ENCODE measurements at places on chromosomes 12 and 14.

DNA sequence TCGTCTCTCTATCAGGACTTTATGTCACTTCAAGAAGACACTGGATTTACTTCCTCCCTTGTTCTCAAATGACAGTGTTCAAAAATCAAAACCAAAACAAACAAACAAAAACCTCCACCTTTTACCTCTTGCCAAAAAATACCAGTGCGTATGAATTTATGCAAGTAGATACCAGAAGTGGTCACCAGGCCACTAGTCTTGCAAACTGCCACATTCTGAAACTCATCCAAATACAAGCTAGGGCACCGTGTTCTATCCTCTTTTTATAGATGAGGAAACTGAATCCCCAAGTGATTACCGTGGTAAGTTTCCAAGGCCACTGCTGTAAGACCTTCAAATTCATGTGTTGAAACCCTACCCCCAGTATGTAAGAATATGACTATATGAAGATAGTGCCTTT is 343.9 kb upstream of the KITLG start:
- no peak for DNase-seq

- DNase-seq = no peak
These were observed 795 bp downstream of the STAT6 start for GRCh38 chr12:57110104-57111030.

DNA sequence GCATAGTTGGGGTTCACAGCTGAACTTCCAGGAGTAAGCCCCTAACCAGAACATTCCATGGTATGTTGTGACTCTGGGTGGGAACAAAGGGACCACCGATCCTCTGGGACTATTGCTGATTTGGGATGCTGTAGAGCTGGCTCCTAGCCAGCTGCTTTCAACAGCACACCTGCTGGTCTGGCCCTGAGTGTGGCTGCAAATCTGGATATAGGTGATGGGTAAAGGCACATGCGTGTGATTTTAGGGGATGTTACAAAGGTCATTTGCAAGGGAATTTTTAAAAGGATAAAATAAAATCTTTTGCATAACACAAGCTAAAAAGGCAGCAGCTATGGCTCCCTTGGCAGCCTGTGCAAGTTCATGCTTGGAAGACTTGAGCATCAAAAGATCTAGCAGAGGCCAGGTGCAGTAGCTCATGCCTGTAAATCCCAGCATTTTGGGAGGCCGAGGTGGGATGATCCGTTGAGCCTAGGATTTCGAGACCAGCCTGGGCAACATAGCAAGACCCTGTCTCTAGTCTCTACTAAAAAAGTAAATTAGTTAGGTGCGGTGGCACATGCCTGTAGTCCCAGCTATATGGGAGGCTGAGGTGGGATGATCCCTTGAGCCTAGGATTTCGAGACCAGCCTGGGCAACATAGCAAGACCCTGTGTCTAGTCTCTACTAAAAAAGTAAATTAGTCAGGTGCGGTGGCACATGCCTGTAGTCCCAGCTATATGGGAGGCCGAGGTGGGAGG is 1.6 kb downstream of the ALDH2 start:
- no peak for DNase-seq

GRCh38 chr14:70702161-70702560 is 60.4 kb downstream of the TTC9 start:
- no peak for DNase-seq

GRCh38 chr12:77855548-77855947 is 24.9 kb downstream of the NAV3 start:
- no peak for DNase-seq

- peak; percentile 8 for DNase-seq
These were observed 57.6 kb downstream of the BEGAIN start for GRCh38 chr14:100529561-100530031.

DNA sequence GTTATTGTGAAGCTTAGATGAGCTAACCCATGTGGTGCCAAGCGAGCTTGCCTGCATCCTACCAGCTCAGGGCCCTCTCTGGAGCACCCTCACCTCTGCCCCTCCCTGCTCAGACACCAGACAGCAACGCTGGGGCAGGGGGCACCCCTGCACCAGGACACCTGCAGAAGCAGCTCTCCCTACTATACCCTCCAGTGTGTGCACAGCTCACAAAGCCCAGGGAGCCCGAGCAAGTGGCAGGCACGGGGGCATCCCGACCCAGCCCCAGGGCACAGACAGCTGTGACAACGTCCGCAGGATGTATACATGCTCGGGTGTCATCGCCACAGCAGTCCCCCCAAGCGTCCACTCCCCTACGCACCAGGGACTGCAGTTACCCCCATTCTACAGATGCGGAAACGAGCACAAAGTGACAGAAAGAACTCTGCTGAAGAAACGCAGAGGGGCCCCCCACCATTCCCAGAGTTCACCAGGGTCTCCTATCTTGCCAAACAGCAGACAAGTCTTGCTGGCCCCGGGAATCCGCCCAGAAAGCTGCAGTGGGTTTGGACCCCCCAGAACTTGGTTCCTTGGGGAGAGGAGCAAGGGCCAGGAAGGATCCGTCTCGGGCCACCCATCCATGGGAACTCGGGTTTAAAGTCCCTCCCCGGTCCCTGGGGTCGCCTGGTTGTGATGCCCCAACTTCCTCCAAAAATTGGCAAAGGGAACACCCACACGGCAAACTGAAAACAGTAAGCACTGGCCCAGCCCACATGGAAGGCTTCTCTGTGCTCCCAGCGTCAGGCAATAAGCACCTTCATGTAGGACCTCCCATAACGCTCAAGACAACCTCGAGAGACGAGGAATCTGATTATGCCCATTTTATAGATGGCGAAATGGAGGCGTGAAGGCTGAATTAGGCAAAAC is 12.0 kb downstream of the NCOR2 start:
- DNase-seq = no peak

DNA sequence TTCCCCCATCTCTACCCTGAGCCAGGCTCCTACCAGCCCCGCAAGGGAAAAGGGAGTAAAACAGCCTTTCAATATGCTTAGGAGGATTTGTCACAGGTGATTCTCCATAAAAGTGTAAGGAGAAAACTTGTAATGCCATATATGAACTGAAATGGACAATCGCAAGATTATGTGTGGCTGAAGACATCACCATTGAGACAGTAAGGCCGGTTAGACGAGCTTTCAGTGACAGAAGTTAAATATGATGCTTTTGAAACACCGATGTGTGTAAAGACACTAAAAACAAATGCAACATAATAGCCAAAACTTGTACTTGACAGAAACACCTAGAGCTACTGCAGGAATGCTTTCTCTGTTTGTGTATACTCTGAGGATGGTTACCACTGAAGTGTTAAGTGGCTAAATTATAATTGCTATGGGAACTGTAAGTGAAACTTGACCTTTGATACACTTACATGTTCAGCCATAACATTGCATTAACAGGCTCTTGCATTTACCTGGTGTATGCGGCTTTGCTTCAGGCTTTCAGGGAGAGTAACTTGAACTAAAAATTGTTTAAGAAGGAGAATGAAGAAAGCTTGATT is 42.3 kb downstream of the FAR2 start:
- no peak for DNase-seq

GRCh38 chr14:21024585-21025370 is at the start of gene NDRG2:
Gene NDRG2 (minus strand): TSS chr14:21025061. CDS start chr14:21023315, 1,746 bp downstream.
- DNase-seq = peak; percentile 87

DNA sequence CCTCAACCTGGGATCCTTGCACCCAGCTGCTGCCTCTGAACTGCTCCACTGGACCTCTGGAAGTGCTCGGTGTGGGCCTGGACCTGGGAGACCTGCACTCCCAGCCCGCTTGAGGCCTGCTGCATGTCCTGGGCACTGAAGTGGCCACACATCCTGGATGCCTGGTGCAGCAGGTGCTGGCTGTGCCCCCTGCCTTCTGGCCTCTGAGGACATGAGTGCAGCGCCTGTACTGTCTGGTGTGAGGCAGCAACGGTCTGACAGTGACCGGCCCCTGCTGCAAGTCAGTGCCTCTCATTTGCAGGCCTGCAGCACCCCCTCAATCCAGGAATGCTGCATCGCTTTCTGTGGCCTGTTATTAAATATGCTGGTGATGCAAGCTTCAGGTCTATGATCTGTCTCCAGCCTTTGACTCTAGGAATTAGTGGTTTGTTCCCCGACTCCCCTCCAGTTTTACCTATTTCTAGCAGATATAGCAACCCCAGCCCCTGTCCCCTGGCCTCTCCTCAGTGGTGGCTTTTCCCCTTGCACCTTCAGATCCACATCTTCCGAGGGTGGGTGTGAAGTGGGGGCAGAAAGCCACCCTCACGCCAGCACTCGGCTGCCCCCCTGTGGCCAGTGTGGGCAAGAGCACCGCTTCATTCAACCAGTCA is 3.6 kb downstream of the SMIM41 start:
- peak; percentile 76 for DNase-seq

DNA sequence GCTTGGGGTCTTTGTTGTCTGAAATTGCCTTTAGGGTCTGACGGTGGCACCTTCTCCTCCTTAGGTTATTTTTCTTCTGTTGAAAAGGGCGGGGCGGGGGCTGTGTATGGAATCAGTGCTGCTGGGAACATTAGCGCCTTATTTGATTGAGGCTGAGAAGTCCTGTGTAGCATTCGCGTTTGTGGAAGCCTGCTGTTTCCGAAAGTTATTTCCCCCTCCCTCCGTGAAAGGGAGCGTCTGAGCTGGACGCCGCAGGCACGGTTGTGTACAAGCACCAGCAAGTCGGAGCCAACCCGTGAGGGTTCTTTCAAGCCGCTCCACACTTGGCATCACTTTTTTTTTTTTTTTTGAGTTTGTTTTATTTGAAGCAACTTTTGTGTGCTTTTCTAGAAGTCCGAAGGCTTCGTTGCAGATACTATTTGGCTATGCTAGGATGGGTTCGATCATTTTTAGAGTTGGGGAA is 1.1 kb downstream of the SYNE2 start:
- DNase-seq = peak; percentile 66

GRCh38 chr14:65753061-65753460 is 340.5 kb downstream of the FUT8 start:
- no peak for DNase-seq
